Activated T-helper 2 cell treated with anti-CD3 and anti-CD28 coated beads, Interferon-gamma antibody, Interleukin-2, Interleukin-4, amounts not matched to agents 10 μg/mL and 5 μg/mL and 100 μg/mL, durations not matched to agents 14 hours and 24 hours and 36 hours (primary cell): ENCODE measurements at places on chromosomes 16 and 17.

- no peak for DNase-seq
- no peak overlapping the region for H3K4me3 ChIP-seq
- peaks cover 1% of the 10 kb centered on the region for H3K27me3 ChIP-seq
- no peak overlapping the region for H3K27ac ChIP-seq
Observed at GRCh38 chr16:86065711-86066110, 166.7 kb downstream of the IRF8 start.

DNA sequence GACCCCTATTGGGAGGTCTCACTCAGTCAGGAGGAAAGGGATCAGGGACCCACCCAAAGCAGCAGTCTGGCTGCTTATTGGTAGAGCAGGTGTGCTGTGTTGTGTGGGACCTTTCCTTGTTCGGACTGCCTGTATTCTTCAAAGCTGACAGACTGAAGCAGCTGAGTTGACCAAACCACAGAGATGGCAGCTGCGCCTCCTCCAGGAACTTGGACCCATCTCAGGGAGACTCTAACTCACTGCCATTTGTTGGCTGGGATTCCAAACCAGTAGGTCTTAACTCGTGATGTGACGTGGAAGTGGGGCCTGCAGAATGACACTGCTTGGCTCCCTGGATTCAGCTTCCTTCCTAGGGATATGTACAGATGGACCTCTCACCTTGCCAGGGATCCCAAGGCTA lies 9.6 kb upstream of the UQCRC2 start:
- no peak overlapping the region for H3K4me3 ChIP-seq
- peaks cover 17% of the 10 kb centered on the region for H3K4me1 ChIP-seq
- DNase-seq: no peak

DNA sequence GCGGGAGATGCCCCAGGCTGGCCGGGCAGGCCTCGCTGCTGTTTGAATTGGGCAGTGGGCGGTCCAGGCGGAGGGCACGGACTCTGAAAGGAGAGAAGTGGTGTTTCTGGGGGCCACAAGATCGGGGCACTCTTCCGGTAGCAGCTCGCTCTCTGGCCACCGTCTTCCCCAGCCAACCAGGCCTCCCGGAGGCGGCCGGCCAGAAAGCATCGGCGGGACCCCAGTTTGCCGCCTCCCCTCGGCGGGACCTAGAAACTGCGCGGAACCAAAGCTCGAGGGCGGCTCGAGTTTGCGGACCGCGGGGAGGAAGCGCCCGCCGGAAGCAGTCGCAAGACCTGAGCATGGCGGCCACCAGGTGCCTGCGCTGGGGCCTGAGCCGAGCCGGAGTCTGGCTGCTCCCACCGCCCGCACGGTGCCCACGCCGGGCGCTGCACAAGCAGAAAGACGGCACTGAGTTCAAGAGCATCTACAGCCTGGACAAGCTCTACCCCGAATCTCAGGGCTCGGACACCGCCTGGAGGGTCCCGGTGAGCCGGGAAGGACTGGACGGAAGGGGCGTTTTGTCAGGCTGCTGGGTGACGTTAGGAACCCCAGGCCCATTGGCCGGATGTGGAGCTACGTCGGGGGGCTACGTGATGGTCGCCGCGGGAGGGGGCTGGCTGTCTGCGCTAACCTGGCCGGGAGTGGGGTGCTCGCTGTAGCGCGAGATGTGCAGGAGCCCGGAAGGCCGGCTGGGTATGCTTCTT lies at the start of gene MRPL58:
Gene MRPL58 (plus strand): TSS at position 325 of the 746 bp plus-strand sequence. CDS start 17 bp downstream, at position 342.
- H3K4me1 ChIP-seq: peaks cover 22% of the 10 kb centered on the region
- no peaks in the 10 kb centered on the region for H3K27me3 ChIP-seq
- peak within 1 kb of the TSS; percentile 95 for H3K4me3 ChIP-seq

- peak overlapping the region; percentile 53 for H3K4me3 ChIP-seq
- DNase-seq: no peak
- peaks cover 4% of the 10 kb centered on the region for H3K36me3 ChIP-seq
- peaks cover 24% of the 10 kb centered on the region for H3K4me1 ChIP-seq
- H3K27me3 ChIP-seq: peaks cover 32% of the 10 kb centered on the region
Observed at GRCh38 chr17:65523853-65524664, 37.4 kb downstream of the AXIN2 start.

DNA sequence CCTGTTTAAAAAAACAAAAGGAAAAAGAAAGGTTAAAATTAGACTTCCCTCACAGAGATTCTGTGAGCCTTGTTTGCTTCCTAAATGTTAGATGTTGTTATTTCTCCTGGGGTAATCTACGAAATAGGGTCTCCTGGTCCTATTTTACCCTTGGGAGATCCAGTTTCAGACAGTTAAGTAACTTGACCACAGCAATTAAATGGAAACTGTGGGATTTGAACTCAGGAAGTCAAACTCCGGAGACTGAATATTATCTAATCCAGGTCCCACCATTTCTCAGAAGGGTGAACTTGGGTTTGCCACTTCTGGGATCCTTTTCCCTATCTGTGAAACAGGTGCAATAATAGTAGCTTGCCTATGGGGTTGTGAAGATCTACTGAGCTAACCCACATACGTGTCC lies 6.4 kb upstream of the TMC5 start:
- peak overlapping the region; percentile 13 for H3K4me3 ChIP-seq
- H3K27me3 ChIP-seq: peaks cover 59% of the 10 kb centered on the region
- peaks cover 7% of the 10 kb centered on the region for H3K4me1 ChIP-seq

DNA sequence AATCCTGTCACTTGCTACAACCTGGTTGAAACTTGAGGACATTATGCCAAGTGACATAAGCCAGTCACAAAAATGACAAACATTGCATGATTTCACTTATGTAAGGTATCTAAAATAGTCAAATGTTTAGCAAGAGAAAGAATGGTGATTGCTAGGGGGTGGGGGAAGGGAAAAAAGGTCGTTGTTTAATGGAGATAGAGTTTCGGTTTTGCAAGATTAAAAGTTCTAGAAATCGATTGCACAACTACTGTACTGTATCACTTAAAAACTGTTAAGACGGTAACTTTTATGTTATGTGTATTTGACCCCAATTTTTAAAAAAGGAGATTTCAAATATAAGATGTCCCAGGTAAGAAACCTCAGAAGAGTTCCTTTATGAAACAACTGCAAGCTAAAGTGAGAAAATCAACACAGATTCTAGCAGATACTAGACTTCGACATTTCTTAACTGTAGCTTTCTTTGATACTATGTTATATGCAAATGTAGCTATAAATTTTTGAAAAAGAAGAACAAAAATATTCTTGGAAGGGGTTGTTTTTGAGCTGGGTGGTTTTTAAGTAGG lies 5.9 kb downstream of the MEOX1 start:
- H3K4me3 ChIP-seq: peak overlapping the region; percentile 6
- peaks cover 1% of the 10 kb centered on the region for H3K27me3 ChIP-seq
- DNase-seq: no peak
